T-helper 2 cell (primary cell): ENCODE measurements at places on chromosomes 1 and 21.

GRCh38 chr1:43282220-43283195 is 2.9 kb downstream of the C1orf210 start:
- DNase-seq = no peak

DNA sequence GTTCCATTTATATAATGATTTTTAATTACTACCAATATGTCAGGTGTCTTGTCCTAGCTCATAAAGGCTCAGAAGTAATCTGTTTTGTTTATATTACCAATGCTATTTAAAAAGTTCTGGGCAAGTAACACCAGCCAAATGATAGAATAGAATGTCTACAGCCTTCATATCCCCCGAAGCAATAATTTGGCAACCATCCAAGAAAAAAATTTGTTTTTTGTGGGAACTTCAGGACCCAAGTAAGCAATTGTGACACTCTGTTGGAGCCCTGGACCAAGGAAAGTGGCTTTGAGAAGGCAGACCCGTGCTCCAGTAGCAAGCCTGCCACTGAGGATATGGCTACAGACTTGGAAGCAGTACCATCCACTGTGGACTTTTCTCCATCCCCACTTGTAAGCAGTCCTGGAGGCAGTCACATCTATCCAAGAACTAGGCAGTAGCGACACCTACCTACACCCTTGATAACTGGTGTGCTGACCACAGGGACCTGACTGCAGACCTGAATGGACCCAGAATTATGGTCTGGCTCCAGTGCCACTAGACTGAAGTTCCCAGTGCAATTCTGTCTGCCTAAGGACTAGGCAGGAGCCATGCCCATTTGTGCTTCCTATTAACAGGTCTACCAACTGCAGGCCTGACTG is 870.7 kb upstream of the ADGRL2 start:
- no peak for DNase-seq

GRCh38 chr1:153122831-153123421 is 9.6 kb upstream of the SPRR2F start:
- DNase-seq = no peak

DNA sequence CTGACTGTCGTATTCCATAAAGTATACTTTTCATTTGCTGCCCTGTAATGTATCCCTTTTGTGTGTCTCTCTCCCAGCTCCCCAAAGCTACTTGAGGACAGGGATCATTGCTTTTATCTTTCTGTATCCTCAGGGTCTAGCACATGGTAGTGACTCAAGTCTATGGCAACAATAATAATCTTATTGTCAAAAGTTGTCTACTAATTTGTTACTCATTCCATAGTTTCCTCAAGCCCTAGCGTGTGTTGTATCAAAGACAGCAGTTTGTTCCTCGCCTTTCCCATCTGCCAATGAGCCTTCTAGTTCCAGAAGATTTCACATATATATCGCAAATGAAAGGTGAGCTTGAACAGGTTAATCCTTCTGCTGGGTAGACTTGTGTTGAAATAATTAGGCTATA is 9.8 kb upstream of the SLC30A1 start:
- no peak for DNase-seq

- no peak for DNase-seq
Measured at GRCh38 chr1:17359031-17359430, 13.0 kb upstream of the PADI6 start.

DNA sequence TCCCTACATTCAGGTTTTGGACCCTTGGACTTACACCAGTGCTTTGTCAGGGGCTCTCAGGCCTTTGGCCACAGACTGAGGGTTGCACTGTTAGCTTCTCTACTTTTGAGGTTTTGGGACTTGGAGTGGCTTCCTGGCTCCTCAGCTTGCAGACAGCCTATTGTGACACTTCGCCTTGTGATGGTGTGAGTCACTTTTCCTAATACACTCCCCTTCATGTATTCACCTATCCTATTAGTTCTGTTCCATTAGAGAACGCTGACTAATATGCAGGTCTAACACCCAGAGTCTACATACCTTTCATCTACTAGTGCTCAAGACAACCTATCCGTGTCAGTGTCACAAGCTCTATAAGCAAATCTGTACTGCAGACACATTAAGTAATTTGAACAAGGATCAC is 605.3 kb downstream of the KCNT2 start:
- DNase-seq = no peak

GRCh38 chr1:147628441-147628840 is 41.9 kb downstream of the ACP6 start:
- no peak for DNase-seq

DNA sequence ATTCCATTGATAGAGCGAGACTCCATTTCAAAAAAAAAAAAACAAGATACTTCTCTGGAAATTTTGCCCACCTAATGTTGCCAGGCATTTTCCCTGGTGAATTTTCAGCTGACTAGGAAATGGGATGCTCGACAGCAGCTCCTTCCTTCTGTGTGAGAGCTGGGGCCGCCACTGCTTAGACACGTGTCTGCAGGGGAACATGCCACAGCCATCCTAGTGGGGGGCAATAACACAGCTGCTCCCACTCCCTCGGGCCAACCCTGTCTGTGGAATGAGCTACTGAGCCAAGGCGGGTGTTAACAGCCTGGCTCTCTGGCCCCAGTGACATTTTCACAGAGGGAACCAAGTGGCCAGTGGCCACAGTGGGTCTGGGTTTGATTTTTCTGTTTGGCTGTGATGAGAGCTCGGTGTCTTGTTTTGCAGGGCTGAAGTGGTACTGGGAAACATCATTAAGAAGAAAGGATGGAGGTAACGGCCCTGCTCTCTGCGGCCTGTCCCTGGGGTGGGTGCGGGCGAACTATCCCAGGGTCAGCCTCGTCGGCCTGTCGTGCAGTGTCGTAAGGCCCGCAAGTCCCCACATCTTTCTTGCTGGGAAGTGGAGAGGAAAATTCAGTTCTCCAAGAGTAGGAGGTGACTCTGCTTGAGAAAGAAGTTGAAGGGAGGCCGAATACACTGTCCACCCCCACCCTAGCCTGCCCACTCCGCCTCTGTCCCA is 39.2 kb downstream of the KCNAB2 start:
- no peak for DNase-seq

- no peak for DNase-seq
Measured at GRCh38 chr21:33657124-33657820, 15.0 kb downstream of the ITSN1 start.

DNA sequence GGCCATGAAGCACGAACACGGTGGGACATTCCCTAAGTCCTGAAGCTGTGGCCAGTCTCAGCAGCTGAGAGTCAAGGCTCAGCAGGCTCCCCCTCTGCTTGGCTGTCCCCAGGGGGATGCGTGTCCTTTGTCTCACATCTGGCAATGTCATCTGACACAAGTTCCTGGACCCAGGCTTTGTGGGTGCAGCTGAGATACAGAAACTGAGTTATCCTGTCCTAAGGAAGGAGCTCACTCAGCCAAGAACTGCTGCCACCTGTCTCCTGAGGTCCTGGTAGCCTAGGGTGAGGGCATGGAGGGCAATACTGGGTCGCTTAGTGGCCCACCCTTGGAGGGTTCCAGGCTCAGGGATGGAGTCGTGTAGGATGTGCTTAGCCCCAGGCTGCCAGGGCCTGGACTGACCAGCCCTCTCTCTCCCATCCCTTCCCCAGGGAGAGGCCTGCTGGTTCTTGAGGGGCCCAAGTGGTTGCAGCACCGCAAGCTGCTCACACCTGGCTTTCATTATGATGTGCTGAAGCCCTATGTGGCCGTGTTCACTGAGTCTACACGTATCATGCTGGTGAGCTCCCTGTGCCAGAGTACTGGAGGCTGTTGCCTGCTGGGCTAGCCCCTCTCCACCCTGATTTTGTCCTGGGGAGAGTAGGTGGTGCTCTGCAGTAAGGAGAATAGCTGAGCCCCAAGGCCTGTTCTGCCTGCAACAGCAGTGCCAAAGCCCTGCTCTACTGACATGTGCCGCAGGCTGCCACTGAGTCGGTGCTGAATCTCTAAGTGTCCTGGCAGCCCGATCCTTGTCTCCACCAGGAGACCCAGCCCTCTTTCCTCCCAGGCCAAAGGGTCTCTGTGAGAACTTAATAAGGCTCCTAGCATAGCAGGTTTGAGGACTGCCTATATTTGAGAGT is 13.5 kb downstream of the CYP4B1 start:
- no peak for DNase-seq

GRCh38 chr1:223535319-223535718 is 130.2 kb downstream of the CAPN8 start:
- DNase-seq = no peak

DNA sequence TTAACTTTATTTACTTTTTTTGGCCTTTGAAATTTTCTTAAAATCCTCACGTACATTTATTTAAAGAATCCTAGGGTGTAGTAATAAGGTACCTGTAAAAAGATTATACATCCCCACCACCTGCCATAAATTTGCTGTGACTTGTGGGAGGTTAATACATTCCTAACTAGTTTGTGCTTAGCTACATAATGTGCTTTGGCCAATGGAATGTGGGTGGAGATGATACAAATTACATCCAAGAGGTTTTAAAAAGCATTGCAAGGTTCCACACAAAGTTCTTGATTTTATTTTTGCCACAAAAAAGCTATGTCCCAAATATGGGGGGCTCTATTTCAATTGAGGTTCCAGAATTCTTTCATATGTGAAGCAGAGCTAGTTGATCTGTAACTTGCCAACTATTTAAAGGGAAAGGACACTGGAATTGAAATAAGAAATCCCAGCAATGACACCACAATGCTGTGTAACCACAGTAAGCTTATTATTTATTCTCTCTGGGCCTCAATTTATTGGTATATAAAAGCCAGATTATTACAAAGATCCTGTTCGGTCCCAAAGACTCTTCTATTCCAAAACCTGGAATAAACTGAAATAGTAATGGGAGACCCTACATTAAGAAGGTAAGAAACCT is 15.7 kb downstream of the ASPM start:
- no peak for DNase-seq

DNA sequence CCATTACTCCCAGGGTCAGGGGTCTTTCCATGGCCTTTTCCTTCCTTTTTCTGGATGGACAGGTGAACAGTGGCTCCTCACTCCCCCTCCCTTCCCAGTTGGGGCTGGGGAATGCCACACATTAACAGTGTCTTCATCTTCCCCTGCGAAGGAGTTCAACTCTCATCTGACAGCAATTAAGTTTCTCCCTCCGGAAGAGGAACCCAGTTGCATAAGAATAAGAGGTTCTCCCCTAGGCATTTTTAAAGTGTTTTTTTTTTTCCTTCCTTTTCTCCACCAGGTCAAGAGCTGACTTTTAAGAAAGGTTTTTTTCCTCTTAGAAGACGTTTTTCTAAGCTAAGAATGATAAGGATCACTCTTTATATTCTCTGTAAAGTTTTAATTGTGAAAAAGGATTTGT is 42.3 kb upstream of the FASLG start:
- no peak for DNase-seq

DNA sequence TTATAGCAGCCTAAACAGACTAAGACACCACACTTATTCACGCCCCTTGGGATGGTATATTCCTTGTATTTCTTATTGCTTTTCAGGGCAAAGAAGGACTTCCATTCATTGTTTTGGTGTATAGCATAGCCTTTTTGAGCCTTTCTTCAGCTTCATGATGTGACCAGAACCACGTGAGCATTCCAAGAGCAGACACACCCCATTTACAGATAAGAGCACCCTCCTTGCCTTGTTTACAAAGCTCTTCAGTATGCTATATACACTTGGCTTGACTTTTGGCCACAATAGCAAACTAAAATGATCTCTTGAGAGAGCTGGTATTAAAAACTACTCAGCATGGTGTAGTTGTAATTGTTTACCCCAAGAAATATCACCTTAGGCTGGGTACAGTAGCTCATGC is 78.7 kb downstream of the PIK3R3 start:
- DNase-seq = no peak

- DNase-seq = no peak
Measured at GRCh38 chr21:33136847-33137502, 67.0 kb downstream of the OLIG1 start.

DNA sequence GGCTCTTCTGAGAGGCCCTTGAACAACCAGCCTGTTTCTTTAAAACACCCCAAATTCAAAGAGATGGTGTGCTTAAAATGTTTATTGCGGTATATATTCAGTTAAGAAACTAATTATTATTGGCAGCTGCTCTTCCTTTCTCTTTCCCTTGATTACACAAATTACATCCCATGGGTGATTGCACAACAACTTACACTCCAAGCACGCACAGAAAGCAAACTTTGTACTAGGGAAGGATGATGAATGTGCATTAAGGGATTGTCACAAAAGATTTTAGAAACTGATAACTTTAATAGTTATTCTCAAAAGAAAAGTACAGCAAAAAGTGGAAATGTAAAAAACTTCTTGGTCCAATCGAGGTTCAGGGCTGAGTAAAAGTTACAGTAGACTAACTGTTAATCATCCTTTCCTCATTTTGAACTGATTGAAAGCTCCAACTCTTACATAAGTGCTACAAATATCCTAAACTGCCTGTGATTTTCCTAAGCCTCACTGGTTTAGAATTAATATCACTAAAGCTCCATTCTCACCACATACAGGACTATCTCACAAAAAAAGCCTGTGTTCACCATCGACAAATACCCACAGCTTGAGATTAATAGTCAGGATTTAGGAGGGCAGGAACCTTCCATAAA is 153.4 kb downstream of the TTLL7 start:
- no peak for DNase-seq

DNA sequence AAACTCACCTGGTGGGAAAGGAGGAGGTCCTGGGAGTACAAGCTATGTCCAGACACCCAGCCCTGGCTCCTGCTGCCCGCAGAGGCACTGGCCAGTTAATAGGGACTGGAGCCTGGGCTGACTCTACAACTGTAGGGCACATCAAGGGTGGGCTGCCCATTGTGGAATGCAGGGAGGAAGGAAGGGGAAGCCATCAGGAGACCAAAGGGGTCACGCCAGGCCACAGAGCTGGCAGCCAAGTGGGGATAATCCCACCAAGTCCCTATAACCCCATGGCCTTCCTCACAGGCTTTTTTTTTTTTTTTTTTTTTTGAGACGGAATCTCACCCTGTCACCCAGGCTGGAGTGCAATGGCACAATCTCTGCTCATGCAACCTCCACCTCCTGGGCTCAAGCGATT is 14.7 kb downstream of the TMEM53 start:
- no peak for DNase-seq

GRCh38 chr1:11057477-11057876 is 2.3 kb downstream of the SRM start:
- no peak for DNase-seq

DNA sequence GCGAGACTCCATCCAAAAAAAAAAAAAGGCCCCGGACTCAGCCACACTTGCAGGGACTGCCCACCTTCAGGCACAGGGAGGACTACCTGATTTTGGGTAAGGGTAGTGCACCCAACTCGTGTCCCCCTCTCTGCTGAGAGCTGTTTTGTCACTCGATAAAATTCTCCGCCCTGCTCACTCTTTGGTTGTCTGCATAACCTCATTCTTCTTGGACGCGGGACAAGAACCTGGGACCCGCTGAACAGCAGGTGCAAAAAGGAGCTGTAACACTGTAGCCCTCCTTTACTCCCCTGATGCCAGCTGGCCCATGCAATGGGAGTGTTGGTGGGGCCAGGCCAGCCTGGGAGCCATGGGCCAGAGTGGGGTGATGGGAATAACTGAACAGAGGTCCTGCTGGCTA is 10.6 kb downstream of the S100B start:
- DNase-seq = no peak
